ENCODE measurements at places on chromosomes 13 and 19.

DNA sequence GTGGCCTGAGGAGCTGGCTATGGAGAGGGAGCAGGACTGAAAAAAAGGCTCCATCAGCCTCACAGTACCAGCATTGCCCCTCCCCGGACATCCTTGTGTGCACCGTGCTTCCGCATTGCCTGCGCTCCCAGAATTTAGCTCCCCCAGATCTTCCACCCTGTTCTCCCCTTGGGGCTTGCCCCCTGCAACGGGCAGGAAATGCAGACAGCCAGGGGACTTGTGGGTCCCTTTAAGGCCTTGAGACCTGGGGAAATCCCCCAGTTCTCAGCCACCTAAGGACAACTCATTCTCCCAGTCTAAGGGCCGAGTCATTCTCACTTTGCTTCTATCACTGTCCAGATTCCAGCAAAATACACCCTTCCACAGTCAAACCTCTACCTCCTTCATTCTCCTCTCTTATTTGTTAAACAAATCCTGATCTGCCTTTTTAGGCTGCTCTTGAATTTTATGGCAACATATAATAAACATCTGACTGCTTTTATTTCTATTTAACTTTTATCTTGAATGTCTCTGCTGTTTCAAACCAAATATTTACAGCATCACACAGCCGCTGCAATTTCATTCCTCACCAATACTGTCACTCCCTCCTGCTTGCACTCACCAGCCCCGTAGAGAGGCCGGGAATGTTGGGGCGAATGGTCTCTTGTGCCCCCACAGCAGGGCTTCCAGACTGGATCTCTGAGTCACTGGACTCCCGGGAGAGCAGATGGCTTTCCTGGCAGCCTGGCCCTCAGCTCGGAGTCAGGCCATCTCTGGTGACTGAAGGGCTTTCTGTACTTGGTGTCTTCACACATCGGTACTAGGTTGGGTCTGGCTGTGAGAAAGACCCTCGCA is 221.9 kb downstream of the TSHZ3 start:
- DNase-seq, result no peak

DNA sequence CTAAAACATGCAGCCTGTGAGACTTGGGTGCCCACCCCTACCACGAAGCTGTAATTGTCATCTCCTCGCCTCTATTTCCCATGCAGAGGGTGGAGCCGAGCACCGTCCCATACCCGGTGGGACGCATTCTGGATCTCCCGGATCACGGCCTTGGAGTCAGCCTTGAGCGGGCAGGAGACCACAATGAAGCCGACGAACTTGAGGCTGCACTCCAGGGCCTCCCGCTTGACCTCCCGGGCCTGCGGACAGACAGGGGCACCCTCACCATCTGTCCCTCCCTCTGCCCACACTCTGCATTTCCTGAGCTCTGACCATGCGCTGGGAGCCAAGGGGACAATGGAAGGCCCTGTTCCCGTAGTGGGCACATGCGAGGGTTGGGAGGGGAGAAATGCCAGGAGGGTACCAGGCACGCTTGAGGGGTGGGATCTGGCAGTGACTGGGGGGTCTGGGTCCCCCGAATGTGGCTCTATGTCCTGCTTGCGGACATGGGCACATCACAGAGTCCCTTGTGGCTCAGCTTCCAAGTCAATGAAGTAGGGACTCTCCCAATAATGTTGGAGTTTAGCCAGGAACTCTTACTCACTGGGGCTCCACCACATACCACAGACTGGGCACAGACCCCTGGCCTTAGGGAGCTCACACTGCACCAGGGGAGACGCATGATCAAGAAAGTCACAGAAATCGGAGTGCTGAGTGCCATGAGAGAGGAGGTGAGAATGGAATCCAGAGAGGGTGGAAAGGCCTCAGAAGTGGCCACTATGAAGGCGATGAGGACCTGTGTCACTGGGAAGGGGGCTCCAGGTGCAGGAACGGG is 9.2 kb upstream of the GMIP start:
- DNase-seq, result no peak

DNA sequence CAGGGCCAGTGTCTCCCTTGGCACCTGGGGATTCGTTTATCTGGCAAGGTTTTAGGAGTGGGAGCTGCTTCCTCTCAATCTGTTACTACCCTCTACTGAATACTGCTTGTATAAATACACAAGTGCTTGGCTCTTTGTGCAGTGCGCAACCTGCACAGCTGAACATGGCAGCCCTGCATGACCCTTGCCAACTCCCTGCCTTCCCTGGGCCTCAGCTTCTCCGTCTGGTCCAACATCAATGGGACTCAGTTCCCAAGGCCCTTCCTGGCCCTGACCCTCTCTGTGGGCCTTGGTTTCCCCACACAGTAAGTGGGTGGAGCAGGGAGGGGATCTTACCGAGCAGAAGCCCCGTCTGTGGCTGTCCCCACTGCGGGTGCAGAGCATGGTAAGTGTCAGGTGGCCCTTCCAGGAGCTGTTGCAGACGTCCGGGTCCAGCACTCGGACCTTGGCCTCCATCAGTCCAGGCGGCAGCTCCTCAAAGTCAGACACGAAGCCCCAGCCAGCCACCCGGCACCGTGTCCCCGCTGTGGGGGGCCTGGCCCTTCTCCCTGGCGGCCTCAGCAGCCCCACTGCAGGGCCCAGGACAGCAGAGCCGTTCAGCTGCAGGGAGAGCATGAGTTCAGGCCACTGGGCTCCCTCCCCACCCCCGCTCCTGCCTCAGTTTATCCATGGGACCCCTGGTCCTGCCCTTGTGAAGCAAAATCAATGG is 8.5 kb downstream of the PRSS57 start:
- DNase-seq, result no peak

GRCh38 chr13:85031771-85032170 is 767.4 kb downstream of the SLITRK6 start:
- no peak for DNase-seq

GRCh38 chr19:39738814-39739213 is 985 bp upstream of the CLC start:
- DNase-seq, result no peak

GRCh38 chr13:31610270-31610998 is 128.9 kb upstream of the RXFP2 start:
- DNase-seq, result no peak

DNA sequence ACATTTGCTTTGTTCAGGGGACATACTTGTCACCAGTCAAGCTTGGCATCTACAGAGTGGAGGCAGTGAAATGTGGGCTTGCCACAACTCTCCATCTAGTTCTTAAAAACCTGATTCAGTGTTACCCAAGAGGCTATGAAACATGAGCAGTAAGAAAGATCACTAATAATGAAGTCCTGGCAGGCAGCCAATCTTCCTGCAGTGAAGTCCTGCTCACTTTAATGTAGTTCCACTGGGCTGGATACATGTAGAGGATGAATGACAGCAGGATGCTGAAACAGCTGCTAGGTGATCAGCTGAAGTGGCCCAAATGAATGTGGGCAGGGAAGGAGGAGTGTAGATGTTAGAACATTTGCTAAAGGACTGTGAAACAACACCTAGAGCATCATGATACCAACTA is 1213.1 kb downstream of the OLFM4 start:
- no peak for DNase-seq

- no peak for DNase-seq
These were observed 724.4 kb upstream of the SLITRK5 start for GRCh38 chr13:86946734-86947133.

DNA sequence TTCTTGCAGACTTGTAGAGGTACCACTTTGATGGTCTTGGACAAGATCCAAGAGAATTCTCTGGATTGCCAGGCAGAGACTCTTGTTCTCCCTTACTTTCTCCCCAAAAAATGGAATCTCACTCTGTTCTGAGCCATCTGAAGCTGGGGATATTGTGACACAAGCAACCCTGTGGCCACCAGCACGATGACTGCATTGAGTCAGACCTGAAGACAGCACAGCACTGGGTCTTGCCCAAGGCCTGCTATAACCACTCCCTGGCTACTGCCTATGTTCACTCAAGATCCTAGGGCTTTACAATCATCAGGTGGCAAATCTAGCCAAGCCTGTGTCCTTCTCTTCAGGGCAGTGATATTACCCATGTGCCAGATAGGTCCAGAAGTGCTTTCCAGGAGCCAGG is 202.5 kb upstream of the SERP2 start:
- no peak for DNase-seq

DNA sequence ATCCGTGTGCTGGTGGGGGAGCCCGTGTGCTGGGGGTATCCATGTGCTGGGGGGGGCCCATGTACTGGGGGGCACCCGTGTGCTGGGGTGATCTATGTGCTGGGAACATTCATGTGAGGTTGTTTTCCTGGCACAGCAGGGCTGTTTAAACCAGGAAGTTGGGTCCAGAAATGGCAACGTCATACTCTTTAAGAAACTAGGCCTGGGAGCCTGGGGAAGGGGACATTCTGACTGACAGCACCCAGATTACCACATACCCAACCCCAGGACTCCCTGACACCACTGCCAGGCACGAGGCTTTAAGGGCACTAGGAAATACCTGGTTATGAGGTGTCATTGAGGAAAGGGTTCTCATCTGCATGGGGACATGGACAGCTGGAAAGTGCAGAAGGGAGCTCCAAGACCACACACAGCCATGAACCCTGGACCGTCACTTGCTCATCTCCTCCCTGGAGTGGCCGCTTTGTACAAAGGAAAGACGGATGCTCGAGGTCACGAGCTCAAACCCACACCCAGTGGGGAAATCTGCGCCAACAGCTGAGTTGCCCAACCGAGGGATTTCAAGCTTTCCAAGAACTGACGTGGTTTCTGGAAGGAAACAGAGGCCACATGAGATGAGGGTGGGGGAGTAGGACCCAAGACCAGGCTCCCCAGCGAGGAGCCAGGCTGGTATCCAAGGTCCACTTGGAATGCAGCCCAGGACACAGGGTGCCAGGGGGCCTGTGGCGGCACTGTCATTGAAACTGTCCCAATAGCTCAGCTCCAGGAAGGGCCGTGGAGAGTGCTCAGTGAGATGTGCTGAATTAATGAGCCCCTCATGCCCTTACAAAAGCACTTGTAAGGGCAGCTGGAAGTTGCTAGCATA is 40.9 kb downstream of the RAB20 start:
- DNase-seq, result no peak

GRCh38 chr19:7434391-7434790 is 54.4 kb downstream of the PEX11G start:
- DNase-seq, result no peak

- no peak for DNase-seq
These were observed 2532.9 kb downstream of the PCDH9 start for GRCh38 chr13:64697226-64697625.

GRCh38 chr19:53624771-53625545 is 6.8 kb upstream of the DPRX start:
- DNase-seq, result no peak

- DNase-seq, result no peak
These were observed 13.2 kb downstream of the C19orf44 start for GRCh38 chr19:16509141-16510061.

- DNase-seq, result no peak
These were observed 86.1 kb downstream of the FRY start for GRCh38 chr13:32117701-32118100.

DNA sequence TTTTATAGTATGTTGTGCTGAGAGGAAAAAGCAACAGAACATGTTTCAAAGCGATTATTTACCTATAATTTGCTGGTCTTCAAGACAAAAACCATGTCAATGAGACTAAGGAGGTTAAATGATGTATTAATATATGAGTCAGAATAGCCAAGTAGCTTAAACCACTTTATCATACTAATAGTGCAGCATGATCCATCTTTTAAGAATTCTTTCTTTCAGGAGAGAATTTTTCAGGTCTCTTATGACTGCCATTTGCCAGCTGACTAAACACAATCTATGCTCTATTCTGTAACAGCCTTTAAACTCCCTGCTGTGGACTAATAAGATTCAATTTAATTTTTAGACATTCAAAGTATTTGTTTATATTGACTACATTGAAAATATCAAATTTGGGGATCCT is 93.7 kb downstream of the TRPC4 start:
- DNase-seq, result no peak

DNA sequence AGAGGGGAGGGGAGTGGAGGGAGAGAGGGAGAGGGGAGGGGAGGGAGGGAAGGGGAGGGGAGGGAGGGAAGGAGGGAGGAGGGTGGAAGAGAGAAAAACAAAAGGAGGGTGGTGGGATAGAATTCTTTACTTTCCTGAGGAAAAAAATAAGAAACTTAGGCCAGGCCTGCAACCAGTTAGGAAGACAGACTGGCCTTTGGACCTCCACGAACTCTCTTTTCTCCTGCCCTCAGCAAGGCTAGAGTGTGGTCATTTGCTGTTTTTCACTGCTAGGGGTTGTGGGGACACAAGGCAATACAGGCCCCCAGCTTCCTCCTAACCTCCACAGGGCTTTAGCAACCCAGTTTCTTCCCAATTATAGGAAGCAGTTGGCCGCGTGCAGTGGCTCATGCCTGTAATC is 4.2 kb downstream of the CCDC8 start:
- no peak for DNase-seq

DNA sequence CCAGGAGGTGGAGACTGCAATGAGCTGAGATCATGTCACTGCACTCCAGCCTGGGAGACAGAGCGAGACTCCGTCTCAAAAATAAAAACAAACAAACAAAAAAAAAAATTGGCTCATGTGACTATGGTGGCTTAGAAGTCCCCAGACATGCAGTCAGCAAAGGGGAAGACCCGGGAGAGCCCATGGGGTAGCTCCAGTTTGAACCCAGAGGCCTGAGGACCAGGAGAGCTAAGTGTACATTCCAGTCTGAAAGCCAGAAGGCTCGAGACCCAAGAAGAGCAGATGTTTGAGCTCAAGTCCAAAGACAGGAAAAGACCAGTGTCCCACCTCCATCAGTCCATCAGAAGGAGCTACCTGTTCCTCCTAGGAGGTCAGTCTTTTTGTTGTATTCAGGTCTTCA is 175.2 kb downstream of the TSHZ3 start:
- no peak for DNase-seq

DNA sequence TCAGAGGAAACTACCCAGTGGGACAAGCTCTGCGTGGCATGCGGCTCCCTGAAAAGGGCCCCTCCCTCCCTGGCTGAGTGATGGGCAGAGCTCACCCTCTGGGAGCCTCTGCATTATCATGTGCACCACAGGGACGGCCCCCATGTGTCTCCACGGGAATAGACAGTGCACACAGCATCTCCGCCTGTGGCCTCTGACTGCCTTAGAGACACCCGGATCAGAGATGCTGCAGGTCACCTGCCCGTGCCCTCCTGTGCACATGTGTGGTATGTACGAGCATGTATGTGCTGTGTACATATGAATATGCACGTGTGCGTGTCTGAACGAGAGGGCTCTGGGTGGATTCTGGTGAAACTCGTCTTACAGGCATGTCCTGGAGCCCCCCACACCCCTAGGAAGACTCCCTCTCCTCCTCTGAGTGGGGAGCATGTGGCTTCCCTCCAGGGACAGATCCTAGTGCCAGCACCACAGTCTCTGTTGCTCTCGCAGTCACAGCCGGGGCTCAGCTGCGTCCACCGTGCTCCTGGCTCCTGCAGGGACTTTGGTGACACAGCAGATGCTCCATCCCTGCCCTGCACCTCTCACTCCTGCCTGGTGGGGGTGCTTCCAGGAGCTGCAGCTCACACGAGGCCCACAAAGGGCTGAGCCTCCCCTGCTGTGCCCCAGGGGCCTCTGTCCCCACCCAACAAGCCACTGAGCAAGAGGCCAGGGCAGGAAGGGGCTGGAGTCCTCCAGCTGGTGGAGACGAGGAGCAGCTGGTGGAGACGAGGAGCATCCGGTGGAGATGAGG is 19.6 kb downstream of the C13orf46 start:
- no peak for DNase-seq

- DNase-seq, result no peak
These were observed 239.8 kb downstream of the COG6 start for GRCh38 chr13:39895254-39895653.

All from stimulated activated CD4-positive, alpha-beta T cell treated with anti-CD3 and anti-CD28 coated beads, Interleukin-15, amount 100 ng/mL, for 1 hour (primary cell).